Stimulated activated CD8-positive, alpha-beta memory T cell treated with anti-CD3 and anti-CD28 coated beads, Interleukin-7, amount 100 ng/mL, for 1 hour (primary cell): ENCODE measurements at places on chromosomes 7 and 10.
A peak's percentile ranks its signal among the peaks of the same experiment; 100 is the strongest.

DNA sequence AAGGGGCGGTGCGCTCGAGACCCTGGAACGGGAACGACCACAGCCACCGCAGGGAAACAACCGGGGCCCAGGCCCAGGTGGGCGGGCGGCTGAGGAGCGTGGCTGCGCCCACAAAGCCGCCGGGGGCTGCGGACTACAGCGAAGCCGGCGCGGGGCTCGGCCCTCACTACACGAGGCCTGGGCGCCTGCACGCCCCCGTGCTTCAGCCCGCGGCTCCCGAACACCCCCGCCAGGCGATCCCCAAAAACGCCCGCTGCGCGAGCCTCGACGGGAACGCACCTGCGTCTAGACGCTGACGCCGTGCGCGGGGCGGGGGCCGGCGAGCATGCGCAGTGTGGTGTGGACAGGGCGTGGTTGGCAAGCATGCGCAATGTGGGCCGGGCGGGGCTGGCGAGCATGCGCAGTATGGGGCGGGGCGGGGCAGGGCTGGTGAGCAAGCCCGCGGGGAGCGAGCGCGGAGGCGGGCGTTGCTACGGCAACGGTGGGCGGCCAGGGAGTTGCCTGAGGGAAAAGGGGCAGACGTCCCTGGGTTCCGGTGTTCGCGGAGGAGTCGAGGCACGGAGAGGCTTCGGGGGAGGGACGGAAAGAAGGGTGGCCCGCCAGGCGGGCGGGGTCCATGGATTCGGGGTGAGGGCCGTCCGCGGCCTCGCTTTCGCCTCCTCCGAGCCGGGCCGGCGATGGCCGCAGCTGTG lies at the start of gene RNF32:
TSS of gene RNF32 (plus strand) at position 518 of the 692 bp plus-strand sequence. CDS start 3,104 bp downstream, outside the sequence.
- DNase-seq, result peak; percentile 85

DNA sequence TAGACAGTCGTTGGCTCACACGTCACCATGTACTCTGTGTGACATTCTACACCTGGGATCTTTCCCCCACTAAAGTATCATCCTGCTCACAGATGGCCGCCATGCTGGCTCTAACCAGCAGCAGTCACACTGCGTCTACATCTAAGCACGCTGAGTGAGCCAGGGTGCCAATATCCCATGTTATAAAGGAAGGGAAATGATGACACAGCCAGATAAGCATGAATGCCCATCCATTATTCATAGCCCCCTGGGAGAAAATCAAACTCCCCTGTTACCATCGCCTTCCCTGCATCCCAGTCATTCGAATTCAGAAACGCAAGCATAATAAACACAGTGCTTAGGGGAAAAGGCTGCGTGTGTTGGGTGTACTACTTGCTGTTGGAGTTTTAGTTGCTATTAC lies 698.2 kb upstream of the AUTS2 start:
- no peak for DNase-seq

- no peak for DNase-seq
These were observed 40.1 kb downstream of the RBM28 start for GRCh38 chr7:128303643-128304042.

GRCh38 chr7:1715671-1716074 lies 45.6 kb downstream of the ELFN1 start:
- DNase-seq, result no peak

- no peak for DNase-seq
These were observed 12.2 kb downstream of the PPA1 start for GRCh38 chr10:70221030-70221429.

DNA sequence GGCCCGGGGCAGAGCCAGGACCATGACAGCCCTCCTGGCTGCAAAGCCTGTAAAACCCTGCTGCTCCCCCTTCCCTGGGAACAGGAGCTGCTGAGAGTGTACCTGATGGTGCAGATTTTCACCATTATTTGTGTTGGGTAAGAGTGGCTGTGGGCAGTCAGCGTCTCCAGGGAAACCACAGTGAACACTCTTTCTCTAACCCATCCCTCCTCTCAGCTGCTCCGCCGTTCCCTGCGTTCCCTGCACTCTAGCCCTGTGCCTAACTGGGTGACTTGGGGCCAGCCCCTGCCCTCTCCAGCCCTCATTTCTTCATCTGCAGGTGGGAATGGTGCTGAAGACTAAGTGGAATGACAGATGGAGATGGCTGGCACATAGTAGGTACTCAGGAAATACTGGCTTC lies 75.9 kb upstream of the PCBD1 start:
- no peak for DNase-seq

- no peak for DNase-seq
These were observed 913.8 kb downstream of the KCNMA1 start for GRCh38 chr10:76723844-76724243.

GRCh38 chr10:8912108-8912507 lies 857.6 kb downstream of the GATA3 start:
- DNase-seq, result no peak

DNA sequence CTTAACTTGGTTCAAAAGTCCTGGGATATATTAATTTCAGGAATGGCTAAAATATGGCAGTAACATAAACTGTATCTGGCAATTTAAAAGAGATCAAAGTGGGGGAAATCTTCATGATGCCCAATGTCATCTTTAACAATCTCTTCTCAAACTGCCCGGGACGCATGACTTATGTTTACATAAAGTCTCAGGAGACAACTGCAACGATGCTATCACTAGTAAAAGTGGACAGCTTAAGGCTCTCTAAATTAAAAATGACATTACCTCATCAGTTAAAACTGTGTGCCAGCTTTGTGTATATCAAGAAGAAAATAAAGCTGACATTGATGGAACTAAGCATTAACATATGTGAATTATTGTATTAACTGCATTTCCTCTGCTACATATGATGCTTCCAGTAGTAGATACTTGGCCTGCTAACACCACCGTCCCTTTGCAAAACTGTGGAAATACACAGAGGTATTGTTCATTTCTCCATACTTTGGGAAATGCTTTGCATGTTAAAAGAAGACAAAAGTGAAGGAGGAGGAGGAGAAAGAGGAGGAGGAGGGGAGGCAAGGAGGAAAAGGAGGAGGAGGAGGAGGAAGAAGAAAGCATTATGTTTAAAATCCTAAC lies 62.4 kb downstream of the NRP1 start:
- no peak for DNase-seq

DNA sequence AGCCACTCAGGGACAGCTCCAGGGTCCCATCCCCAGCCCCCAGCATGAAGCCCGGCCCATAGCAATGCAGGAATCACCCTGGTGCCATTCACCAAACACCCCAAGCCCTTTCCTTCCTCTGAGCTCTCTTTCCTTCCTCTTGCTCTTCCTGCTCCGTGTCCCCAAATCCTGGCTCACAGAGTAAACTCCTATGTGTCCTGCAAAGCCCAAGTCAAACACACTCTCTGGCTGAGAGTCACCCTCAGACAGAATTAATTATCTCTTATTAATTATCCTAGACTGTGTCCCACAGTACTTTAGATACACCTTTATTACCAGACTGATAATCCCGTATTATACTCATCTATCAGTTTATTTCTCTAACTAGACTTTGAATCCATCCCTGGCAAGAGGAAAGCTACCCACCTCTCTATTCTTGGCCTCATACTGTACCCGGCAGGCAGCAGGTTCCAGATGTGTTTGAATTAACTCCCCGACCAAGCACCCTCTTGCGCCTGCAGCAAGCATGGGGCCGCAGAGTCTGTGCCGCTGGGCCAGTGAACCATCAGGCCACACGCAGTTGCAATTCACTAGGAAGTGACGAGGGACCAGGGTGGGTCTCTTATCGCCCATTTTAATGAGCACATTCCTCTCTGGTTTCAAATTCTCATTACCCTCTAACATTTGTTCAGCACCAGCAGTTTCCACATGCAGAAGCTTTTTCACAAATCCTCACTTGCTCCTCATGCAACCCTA lies 86.7 kb downstream of the PRKAG2 start:
- no peak for DNase-seq

GRCh38 chr7:97731736-97732564 lies at the start of gene TAC1:
TAC1 (plus strand) TSS chr7:97732086; CDS start chr7:97732613, 527 bp downstream.
- DNase-seq, result no peak

DNA sequence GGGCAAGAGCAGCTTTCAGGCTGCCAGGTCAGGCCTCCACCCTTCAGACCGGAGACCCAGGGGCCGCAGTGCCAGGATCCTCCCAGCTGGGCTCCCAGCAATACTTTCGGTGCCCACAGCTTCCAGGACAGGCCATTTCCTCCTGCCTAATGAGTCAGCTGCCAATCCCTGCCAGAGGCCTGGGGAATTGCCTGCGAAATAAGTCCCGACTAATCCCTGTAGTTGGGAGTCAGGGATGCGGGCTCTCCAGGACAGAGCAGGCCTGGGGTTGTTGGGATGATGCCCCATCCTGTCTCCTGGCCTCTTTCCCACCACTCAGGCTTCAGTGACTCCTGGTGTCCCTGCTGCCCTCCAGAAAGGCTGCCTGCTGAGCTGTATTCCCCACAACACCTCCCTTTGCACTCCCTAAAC lies 143.5 kb upstream of the UNC5B start:
- no peak for DNase-seq

DNA sequence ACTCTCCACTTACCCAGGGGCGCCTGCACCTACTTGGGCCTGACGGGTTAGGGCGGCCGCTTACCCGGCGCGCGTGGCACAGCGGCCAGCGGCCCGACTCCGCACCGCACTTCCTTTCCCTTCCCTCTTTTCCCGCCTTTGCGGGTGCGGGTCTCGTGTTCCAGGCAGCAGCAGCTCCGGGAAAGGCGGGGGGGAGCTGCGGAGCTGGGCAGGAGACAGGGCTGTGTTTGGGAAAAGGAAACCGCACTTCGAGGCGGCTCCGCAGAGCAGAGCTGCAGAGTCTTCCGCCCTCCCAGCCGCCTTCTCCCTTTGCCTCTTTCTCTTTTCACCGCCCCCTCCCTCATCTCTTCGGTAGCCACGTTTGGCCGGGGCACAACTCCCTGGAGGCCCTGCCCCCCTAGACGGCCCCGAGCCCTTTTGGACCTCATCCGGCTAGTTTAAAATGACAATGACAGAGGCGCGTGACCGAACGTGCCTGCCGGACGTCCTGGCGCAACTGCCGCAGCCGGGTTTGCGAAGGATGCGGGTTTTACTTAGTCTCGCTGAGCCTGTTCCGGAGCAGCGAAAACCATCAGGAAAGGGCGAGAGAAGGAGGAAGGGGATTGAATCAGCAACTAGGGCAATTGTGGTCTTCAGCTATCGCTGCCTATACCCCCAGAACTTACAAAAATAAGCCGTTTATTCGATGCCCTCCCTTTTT lies 7.9 kb upstream of the PAX2 start:
- DNase-seq, result no peak

- DNase-seq, result peak; percentile 4
These were observed 67.8 kb upstream of the ATP6V0A4 start for GRCh38 chr7:138865843-138866242.

GRCh38 chr7:132164558-132165125 lies 411.6 kb downstream of the PLXNA4 start:
- no peak for DNase-seq

- DNase-seq, result no peak
These were observed 362.5 kb upstream of the ZMIZ1 start for GRCh38 chr10:78706256-78706655.

DNA sequence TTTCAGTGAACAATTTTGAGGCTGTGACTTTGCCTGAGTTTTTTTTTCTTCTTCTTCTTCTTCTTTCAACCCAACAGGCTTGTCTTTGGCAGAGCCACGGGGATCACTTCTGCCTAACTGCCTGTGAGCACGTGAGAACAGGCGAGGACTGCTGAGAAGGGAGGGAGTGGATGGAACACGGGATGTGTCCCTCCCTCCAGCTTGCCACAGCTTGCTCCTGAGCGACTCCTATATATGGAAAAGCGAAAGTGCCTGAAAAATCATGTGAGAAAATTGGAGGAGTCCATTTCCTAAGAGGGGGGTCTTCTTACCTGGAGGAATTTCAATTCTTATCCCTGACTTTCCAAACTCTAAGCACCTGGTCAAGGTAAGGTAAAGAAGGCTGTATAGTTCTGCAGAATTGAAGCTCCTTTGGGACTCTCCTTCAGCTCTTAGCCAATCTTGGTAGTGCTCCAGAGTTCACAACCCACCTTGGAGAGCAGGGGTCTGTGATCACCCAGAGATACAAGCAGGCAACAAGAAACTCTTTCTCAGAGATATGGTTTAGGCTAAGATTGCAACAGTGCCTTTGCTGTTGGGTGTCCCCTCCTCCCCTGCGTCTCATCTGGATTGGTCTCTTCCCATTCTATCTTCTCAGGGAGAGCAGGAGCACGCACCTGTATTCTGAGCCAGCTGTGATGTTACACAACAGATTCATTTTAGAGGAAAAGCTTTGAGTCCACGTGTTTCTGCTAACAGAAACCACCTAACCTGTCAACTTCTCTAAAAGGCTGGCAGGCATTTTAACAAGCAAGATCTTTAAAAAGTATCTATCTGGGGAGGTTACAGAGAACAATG lies at the start of gene MAT1A:
TSS of gene MAT1A (minus strand) at position 208 of the 837 bp plus-strand sequence. CDS start 235 bp downstream, outside the sequence.
- DNase-seq, result no peak

- no peak for DNase-seq
These were observed 374.5 kb upstream of the FOXK1 start for GRCh38 chr7:4307316-4308204.

DNA sequence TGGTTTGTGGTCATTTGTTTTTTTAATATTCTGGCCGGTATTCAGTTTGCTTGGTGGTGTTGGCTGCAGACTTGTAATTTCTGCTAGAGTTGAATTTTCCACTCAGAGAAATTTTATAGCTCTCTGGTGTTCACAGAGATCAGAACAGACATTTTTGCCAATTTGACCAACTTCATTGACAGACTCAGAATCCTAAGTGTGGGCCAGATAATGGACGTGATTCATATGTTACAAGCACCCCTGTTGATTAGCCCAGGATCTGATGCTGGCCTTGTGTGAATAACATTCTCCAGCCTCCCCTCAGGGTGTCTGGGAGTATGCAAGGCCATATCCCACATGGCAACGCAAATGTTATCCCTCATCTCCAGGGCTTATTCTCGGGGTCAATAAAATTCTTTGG lies 283.8 kb downstream of the C7orf25 start:
- DNase-seq, result no peak

- no peak for DNase-seq
These were observed 17.2 kb upstream of the MXI1 start for GRCh38 chr10:110190170-110190569.

DNA sequence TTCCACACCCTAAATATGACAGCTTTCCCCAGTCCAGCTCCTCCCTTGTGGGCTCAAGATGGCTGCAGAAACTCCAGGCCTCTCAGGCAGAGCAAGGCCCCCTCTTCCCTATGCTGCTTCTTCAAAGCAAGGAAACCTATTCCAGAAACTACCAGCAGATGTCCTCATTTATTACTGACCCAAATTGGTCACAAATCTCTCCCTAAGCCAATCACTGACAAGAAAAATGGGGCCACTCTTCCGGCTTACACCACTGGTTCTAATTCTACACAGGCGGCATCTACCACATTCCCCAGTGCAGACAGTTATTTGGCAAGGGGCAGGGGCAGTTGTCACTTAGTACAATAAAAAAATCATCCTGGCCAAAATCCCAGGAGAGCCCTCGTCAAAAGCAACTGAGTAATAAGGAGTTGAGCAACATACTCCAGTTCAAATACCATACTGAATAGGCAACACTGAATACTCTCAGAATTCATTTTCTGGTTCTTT lies 150.4 kb downstream of the SFMBT2 start:
- DNase-seq, result no peak

DNA sequence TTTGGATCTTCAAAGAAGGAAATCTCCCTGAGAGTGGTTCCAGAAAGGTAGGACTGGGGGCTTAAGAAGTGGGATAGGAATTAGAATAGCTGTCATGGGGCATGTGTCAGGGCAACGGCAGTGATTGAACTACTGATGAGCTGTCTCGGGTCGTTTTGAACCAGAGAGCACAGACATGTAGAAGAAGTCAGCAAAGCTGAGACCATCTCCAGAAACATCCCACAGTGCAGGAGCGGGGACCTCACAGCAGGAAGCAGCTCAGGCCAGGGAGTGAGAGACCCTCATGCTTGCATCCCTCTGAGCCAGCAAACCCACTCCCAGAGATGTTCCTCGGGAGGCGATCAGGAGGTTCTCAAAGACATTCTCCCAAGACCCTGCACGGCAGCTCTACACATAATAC lies 60.1 kb downstream of the AOC1 start:
- no peak for DNase-seq
